ENCODE measurements at places on chromosomes 11 and 22. TPM values are rescaled to one million over a fixed set of nuclear protein-coding genes. Genes with fewer than 3 reads are reported as not detected.

TMEM25 gene
- 20.9 TPM for total RNA-seq

IL18BP gene
- total RNA-seq = 7.5 TPM

CRACR2B gene
- total RNA-seq = 4.3 TPM

- no peak overlapping the region for H3K4me3 ChIP-seq
- peaks cover 24% of the 10 kb centered on the region for H3K27me3 ChIP-seq
- no peaks in the 10 kb centered on the region for H3K36me3 ChIP-seq
- H3K27ac ChIP-seq = no peak overlapping the region
These were observed 69.1 kb upstream of the B3GAT1 start for GRCh38 chr11:134481135-134481534.

- no peaks in the 10 kb centered on the region for H3K4me1 ChIP-seq
- H3K36me3 ChIP-seq = no peaks in the 10 kb centered on the region
- no peak for DNase-seq
- no peak overlapping the region for H3K4me3 ChIP-seq
- H3K27ac ChIP-seq = no peak overlapping the region
- no peaks in the 10 kb centered on the region for H3K27me3 ChIP-seq
These were observed 465.5 kb downstream of the GUCY1A2 start for GRCh38 chr11:106552694-106553203.

DNA sequence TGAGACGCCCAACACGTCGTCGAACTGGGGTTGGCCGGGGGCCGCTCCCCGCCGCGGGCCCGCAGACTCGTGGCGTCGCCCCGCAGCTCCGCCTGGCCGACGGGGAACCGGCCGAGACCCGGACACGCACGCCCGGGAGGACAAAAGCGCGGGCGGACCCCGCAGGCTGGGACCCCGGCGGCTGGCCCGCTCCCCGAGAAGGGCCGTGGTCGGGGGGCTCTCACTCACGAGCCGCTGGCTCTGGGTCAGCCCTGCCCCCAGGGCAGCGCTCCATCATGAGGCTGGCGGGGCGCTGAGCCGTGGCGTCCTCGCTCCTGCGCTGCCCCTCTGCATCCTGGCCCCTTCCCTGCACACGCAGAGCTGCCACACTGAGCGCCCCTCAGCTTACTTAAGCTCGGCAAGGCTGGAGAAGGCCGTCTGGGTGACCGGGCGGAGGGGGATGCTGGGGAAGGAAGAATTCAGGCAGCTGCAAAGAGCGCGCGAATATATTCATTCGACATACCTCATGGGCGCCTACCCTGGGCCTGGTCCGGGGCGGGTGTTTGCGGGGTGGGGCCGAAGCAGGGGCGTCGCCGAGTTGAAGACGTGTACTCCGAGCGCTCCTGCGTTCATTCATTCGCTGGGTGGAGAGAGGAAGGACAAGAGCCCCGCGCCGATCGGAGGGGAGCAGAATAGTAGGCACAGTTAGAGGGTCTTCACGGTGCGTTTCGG lies 579 bp upstream of the CYB5R2 start:
- no peaks in the 10 kb centered on the region for H3K4me1 ChIP-seq
- DNase-seq = peak; percentile 72
- H3K4me3 ChIP-seq = peak overlapping the region; percentile 59
- peak overlapping the region; percentile 40 for H3K27ac ChIP-seq
- H3K36me3 ChIP-seq = no peaks in the 10 kb centered on the region
